ENCODE measurements at places on chromosomes 4 and X. TPM values are rescaled to one million over a fixed set of nuclear protein-coding genes. Genes with fewer than 3 reads are reported as not detected.
A peak's percentile ranks its signal among the peaks of the same experiment; 100 is the strongest.

- peaks cover 10% of the 10 kb centered on the region for H3K4me1 ChIP-seq
- no peaks in the 10 kb centered on the region for H3K36me3 ChIP-seq
- H3K4me3 ChIP-seq: no peak overlapping the region
- peak; percentile 69 for DNase-seq
- no peak overlapping the region for H3K27ac ChIP-seq
- H3K27me3 ChIP-seq: no peaks in the 10 kb centered on the region
These were observed 15.1 kb downstream of the TEC start for GRCh38 chr4:48254381-48255071.

DNA sequence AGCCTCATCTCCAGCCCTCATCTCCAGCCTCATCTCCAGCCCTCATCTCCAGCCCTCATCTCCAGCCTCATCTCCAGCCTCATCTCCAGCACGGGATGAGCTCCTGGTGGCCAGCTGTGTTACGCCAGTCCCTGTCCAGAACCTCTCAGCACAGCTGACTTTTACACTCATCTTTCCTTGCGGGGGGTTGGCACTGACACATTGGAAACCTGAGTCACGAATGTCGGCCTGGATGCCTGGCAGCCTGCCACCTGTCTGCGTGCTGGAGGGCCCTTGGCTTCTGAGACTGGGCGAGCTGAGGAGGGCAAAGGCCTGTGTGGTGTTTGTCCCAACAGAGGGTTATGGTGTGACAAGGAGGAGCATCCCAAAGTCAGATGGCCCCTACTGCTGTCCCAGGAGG, 66.1 kb upstream of the HGFAC start:
- no peaks in the 10 kb centered on the region for H3K4me1 ChIP-seq
- no peak overlapping the region for H3K27ac ChIP-seq
- H3K36me3 ChIP-seq: no peaks in the 10 kb centered on the region
- no peak for DNase-seq
- no peak overlapping the region for H3K4me3 ChIP-seq

DNA sequence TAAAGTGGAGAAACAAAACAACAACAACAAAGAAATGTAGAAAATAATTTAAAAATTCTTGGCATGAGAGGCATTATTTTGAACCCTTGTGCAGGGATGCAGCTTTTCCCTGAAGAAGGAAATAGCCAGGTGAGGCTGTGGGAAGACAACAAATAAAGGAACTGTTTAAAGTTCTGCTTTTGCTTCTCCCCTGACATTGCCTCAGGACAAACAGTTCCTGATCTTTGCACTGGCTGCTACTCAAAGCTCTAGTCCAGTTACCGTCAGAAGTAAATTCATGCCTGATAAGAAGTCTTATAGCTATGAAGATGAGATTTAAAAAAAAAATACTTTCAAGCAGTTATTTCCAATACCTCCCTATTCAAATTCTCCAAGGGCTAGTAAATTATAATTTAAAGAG, 233.8 kb downstream of the IL15 start:
- no peak overlapping the region for H3K4me3 ChIP-seq
- H3K36me3 ChIP-seq: no peaks in the 10 kb centered on the region
- no peak for DNase-seq
- no peaks in the 10 kb centered on the region for H3K4me1 ChIP-seq

DNA sequence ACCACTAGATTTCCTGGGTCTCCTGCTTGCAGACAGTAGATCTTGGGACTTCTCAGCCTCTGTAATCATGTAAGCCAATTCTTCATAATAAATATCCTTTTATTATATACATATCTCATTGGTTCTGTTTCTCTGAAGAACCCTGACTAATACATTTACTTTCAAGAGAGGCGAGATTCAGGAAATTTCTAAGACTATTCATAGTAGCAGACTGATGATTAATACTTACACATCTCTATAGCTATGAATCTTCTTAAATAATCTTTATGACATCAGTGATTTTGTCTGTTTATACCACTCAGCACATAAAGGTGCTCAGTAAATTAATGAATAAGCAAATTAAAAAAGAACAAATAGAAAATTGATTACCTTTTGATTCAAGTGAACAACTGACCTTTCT, 682.3 kb upstream of the GRID2 start:
- no peaks in the 10 kb centered on the region for H3K4me1 ChIP-seq
- no peak overlapping the region for H3K27ac ChIP-seq
- H3K36me3 ChIP-seq: no peaks in the 10 kb centered on the region
- no peaks in the 10 kb centered on the region for H3K27me3 ChIP-seq
- H3K4me3 ChIP-seq: no peak overlapping the region

- H3K27ac ChIP-seq: no peak overlapping the region
- DNase-seq: no peak
- no peaks in the 10 kb centered on the region for H3K36me3 ChIP-seq
- no peak overlapping the region for H3K4me3 ChIP-seq
These were observed 814 bp upstream of the LOC101059915 start for GRCh38 chrX:71666240-71667223.

- H3K27me3 ChIP-seq: no peaks in the 10 kb centered on the region
- no peaks in the 10 kb centered on the region for H3K36me3 ChIP-seq
- no peak overlapping the region for H3K27ac ChIP-seq
- peaks cover 21% of the 10 kb centered on the region for H3K4me1 ChIP-seq
- H3K4me3 ChIP-seq: no peak overlapping the region
These were observed 41.8 kb downstream of the RBBP7 start for GRCh38 chrX:16828124-16828908.

USP9X gene
- total RNA-seq: 58.4 TPM

- H3K4me1 ChIP-seq: peaks cover 5% of the 10 kb centered on the region
- no peak overlapping the region for H3K27ac ChIP-seq
- no peak for DNase-seq
These were observed 25.6 kb upstream of the DAPP1 start for GRCh38 chr4:99790796-99791617.

PROM1 gene
- total RNA-seq: 23.7 TPM

GRCh38 chr4:76597423-76597979, 162.5 kb downstream of the SHROOM3 start:
- no peak overlapping the region for H3K27ac ChIP-seq
- H3K4me3 ChIP-seq: no peak overlapping the region
- no peak for DNase-seq
- H3K36me3 ChIP-seq: no peaks in the 10 kb centered on the region

SATL1 gene
- not detected for total RNA-seq

DNA sequence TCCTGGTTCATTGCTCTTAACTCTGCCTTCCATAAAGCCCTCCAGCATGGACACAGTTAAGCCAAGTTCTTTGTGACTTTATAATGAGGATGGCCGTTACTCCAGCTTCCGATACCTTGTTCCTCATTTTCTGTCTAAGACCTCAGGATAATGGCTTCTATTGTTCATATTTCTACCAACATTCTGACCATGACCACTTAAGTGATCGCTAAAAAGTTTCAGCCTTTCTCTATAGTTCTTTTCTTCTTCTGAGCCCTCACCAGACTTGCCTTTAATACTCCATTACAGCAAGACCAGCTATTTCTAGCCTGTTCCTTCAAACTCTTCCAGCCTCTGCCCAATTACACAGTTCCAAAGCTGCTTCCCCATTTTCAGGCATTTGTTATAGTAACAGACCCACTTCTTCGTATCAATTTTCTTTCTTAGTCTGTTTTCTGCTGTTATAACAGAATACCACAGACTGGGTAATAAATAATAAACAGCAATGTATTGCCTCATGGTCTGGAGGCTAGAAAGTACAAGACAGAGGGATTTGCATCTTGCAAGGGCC, 12.3 kb downstream of the RNF175 start:
- H3K27ac ChIP-seq: no peak overlapping the region
- H3K27me3 ChIP-seq: no peaks in the 10 kb centered on the region
- no peak for DNase-seq
- H3K4me1 ChIP-seq: no peaks in the 10 kb centered on the region

GRCh38 chrX:37787423-37787869, 7.6 kb downstream of the CYBB start:
- H3K36me3 ChIP-seq: no peaks in the 10 kb centered on the region
- no peaks in the 10 kb centered on the region for H3K4me1 ChIP-seq
- DNase-seq: no peak
- no peak overlapping the region for H3K27ac ChIP-seq

DNA sequence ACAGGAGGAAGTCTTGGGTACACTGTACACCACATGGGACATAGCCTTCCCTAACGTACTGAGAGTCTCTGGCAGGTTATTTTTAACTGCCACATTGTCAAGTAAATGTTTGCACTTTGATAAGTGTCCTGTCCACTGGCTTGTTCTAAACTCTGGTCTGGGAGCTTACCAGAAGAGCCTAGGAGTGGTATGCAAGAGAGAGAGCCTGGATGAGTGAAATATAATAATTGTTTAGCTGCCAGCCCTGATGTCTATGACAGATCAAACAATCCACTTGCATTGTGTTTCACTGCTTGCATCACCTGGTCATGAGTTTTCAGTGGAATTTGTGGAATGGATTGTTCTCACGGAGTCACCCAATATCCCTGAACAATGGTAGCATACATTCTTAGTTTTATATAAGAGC, 91.6 kb downstream of the SHROOM3 start:
- no peak overlapping the region for H3K4me3 ChIP-seq
- no peaks in the 10 kb centered on the region for H3K27me3 ChIP-seq
- H3K4me1 ChIP-seq: peaks cover 30% of the 10 kb centered on the region
- no peaks in the 10 kb centered on the region for H3K36me3 ChIP-seq
- peak overlapping the region; percentile 52 for H3K27ac ChIP-seq

- H3K4me3 ChIP-seq: no peak overlapping the region
- H3K4me1 ChIP-seq: no peaks in the 10 kb centered on the region
- H3K36me3 ChIP-seq: no peaks in the 10 kb centered on the region
- no peak for DNase-seq
- no peak overlapping the region for H3K27ac ChIP-seq
These were observed 342.9 kb upstream of the ADGRL3 start for GRCh38 chr4:60857130-60857753.

GRCh38 chrX:22536746-22537304, 264.1 kb downstream of the CBLL2 start:
- H3K27me3 ChIP-seq: no peaks in the 10 kb centered on the region
- H3K27ac ChIP-seq: no peak overlapping the region
- H3K4me3 ChIP-seq: no peak overlapping the region
- H3K36me3 ChIP-seq: no peaks in the 10 kb centered on the region
- DNase-seq: no peak

GRCh38 chr4:17120761-17121160, 222.3 kb upstream of the LDB2 start:
- no peak for DNase-seq
- no peak overlapping the region for H3K4me3 ChIP-seq
- no peak overlapping the region for H3K27ac ChIP-seq
- no peaks in the 10 kb centered on the region for H3K36me3 ChIP-seq
- no peaks in the 10 kb centered on the region for H3K27me3 ChIP-seq

GRCh38 chr4:98993419-98994071, 2.0 kb upstream of the METAP1 start:
- H3K36me3 ChIP-seq: no peaks in the 10 kb centered on the region

TAB3 gene
- total RNA-seq: 36.3 TPM

PHOX2B gene
- not detected for total RNA-seq

GRCh38 chr4:68077301-68077700, 52.4 kb downstream of the TMPRSS11F start:
- no peaks in the 10 kb centered on the region for H3K27me3 ChIP-seq
- H3K27ac ChIP-seq: no peak overlapping the region
- H3K4me1 ChIP-seq: no peaks in the 10 kb centered on the region
- no peaks in the 10 kb centered on the region for H3K36me3 ChIP-seq
- no peak for DNase-seq

DNA sequence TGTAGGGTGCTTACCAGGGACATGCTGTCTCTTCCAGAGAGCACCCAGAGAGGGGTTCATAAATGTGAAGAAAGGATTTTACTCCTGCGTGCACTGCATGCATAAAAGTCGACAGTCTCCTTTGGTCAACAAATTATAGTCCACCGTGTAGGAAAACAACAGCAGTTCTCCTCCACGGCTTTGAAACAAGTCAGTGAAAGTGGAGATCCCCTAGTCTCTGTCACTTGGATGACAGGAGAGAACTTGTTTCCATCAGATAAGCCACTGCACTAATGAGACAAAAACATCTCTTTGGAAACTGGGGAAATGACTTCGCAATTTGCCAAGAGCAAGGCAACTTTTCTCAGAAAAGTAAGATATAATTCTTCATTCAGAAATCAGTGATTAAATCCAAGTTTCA, 9.7 kb downstream of the UNC5C start:
- no peaks in the 10 kb centered on the region for H3K27me3 ChIP-seq
- no peak overlapping the region for H3K27ac ChIP-seq
- no peak for DNase-seq

PHEX gene
- not detected for total RNA-seq

KANTR gene
- total RNA-seq: 13.0 TPM

DNA sequence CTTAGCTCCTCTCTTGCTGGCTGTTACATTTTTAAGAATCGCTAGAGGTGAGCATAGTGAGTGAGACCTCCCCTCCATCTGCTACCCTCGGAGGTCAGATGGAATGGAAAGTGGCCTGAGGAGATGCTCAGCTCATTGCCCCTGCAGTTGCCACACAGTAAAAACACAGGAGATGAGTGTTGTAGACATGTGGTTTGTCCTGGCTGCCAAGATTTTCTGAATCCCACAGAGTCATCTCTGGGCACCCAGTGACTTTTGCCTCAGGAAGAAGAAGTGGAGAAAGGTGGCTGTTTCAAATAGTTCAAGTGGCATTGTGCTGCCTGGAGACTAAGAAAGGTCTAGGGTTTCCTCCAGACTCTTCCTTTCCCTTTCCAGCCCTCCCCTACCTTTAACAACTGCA, 271.0 kb downstream of the STK32B start:
- no peaks in the 10 kb centered on the region for H3K4me1 ChIP-seq
- no peak overlapping the region for H3K27ac ChIP-seq
- H3K4me3 ChIP-seq: no peak overlapping the region
- no peaks in the 10 kb centered on the region for H3K27me3 ChIP-seq
- no peak for DNase-seq

GPR143 gene
- 0.99 TPM for total RNA-seq

DNA sequence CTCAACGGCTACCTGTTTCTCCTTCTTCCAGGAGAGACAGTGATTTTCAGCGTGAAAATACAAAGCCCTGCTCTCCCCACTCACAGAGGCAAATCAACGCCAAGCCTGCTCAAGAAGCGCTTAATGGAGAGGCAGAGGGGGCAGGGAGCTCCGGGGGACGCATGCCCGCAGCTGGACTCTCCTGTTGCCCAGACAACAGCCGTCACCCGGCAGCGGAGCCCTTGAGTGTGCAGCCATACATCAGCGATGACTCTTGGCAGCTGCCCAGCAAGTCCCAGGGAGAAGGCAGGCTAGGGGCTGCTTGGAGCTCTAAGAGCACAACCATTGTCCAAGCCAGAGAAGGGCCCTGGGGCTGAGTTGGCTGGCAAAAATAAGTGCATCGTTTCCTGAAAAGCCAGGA, 71.0 kb upstream of the AFAP1 start:
- no peaks in the 10 kb centered on the region for H3K36me3 ChIP-seq
- no peak overlapping the region for H3K4me3 ChIP-seq
- H3K27ac ChIP-seq: no peak overlapping the region
- H3K27me3 ChIP-seq: no peaks in the 10 kb centered on the region

Measured in body of pancreas (tissue), 4 donors.